HT1080 (cell line): ENCODE measurements at places on chromosomes 6 and 20. TPM values are rescaled to one million over a fixed set of nuclear protein-coding genes. Genes with fewer than 3 reads are reported as not detected.

The SLC2A10 gene
- 0.55 TPM in 1 of 2 replicates, not detected in the other for total RNA-seq

The PLA2G7 gene
- not detected in 2 replicates for total RNA-seq

The MYLK4 gene
- 0.02 TPM in 1 of 2 replicates, not detected in the other for total RNA-seq

The UBD gene
- total RNA-seq: not detected in 2 replicates

The KIZ gene
- 6.7 and 8.5 TPM in 2 replicates for total RNA-seq

The RAET1G gene
- 1.6 and 2.4 TPM in 2 replicates for total RNA-seq

The SLC32A1 gene
- total RNA-seq: not detected in 2 replicates

The ZC3H12D gene
- 0.07 and 0.16 TPM in 2 replicates for total RNA-seq
